ENCODE measurements at places on chromosomes 12 and 14.

DNA sequence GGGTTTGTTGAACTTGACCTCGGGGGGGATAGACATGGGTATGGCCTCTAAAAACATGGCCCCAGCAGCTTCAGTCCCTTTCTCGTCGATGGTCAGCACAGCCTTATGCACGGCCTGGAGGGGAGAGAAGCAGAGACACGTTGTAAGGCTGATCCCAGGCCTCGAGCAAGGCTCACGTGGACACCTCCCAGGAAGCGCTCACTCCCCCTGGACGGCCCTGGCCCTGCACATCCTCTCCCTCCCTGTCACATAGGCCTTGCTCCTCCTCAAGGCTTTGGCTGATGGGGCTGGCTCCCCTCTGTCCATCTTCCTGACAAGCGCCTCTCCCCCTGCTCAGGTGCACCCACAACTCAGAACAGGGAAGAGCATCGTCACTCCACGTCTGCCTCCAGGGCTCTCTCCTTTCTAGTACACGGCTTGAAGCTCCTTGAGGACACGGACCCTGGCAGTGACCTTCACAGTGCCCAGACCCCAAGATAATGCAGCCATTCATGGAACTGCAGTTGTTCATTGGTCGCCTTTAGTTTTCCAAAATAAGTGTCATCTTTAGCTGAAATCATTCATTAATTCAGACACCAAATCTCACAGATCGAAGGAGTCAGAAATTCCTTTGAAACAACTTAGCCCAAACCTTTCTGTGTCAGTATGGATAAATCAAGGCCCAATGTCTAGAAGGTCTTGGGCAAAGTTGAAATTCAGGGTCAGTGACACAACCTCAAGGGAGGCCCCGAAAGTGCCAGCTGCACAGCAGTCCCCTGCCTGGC lies 9.7 kb downstream of the SERPINA1 start:
- DNase-seq: no peak

GRCh38 chr14:51396222-51396815 lies 156.3 kb downstream of the TMX1 start:
- DNase-seq: no peak

- no peak for DNase-seq
These were observed 48.2 kb upstream of the PNMA1 start for GRCh38 chr14:73762375-73762822.

DNA sequence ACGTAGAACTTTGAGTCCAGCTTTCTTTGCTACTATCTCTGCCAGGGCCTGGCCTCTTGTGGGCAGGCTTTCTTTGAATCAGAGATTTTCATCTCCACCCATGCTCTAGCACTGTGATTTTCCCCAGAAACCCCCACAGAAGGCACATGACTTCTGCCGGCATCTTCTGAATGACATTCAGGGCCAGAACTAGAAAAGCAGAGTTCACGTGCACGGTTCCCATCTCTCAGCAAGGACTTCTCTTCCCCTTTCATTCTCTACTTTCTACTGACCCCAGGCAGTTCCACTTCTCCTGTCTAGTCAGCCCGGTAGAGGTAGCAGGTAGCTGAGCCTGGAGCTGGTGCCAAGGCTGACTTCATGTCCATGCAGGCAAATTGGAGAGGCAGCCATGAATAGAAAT lies 26.9 kb downstream of the BATF start:
- no peak for DNase-seq

DNA sequence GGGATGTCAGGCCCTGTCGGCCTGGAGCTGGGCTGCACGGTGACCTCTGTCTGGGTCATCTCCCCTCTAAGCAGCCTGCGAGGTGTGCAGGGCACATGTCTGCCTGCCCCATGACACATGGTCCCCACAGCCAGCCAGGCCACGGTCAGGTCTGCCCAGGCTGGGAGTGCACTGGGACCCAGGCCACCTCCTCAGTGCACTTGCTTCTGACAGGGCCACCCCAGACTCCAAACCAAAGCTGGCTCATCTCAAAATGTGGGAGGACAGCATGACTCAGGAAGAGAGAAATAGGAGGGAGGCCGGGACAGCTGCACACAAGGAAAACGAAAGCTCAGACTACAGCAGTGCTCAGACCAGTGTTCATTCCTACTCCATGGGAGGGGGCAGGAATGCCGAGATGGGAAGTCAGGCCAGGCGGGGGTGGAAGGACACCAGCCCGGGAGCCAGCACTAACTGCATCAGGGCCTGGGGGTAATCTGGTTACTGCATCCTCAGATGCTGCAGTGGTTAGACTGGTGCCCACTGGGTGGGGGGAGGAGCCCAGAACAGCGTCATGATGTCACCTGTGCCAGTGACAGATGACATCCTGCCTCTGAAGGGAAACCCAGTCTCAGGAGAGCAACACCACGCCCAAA lies 4.0 kb downstream of the P2RX2 start:
- no peak for DNase-seq

DNA sequence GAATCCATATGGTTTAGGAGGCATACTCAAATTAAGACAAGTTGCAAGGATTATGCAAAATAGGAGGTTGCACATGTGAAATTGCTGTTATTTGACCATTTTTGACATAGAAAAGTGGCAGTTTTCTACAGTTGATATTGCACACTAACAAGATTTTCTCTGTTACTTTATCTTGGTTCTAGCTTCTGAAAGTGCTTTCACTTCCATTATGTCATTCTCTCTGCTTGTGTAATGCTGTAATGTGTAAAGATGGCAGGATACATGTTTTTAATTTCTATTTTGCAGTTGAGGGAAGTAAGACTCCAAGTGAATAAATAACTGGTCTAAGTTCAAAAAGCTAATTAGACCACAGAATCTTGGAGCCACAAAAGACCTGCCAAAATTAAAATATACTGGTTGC lies 60.6 kb downstream of the MYRFL start:
- no peak for DNase-seq

Data from stimulated activated CD4-positive, alpha-beta T cell treated with anti-CD3 and anti-CD28 coated beads, Interleukin-4, amount 100 ng/mL, for 48 hours (primary cell).